Activated T-helper 9 cell treated with anti-CD3 and anti-CD28 coated beads, Interleukin-2, amount 50 U/mL, for 16 hours (primary cell): ENCODE measurements at places on chromosomes 2 and 18.

DNA sequence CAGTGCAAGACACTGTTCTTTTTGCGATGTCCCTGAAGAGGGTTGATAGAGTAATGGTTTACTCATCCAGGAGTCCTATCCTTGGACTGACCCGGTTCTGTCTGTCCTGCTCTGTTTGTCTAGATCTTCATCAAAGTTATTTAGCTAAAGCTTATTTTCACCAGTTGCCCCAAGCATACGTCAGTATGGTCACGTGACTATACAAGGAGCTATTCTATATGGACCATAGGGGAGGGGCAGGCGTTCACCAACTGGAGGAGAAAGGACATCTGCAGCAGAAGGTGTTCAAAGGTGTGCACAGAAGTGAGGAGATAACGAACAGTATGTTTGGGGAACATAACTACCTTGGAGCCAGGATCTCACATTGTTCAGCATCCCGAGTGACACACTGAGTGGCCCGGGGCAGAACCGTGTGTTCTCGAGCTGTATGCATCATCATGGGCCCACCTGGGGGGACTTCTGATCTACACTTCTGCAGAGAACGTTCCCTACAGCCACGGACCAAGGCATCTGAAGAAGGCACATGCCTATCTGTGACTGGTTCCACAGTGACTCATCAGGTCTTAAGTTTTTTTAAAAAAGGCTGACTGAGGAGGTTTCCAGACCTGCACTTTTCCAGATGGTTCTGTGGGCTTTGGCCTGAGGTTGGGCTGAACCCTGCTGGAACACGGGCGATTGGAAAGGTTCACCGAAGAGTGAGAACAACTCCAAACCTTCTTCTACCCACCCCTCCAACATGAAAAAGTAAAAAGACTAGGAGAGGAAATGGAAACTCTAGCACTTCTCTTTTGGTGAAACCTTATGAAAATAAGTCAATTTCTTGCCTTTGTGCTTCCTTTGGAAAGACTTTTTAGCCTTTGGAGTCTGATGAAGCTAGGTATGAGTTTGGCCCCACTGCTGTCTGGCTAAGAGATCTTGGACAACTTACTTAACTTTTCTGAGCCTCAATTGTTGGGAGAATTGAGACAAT, 68.6 kb upstream of the YWHAQ start:
- DNase-seq = no peak

GRCh38 chr18:70499218-70499691, 210.4 kb downstream of the SOCS6 start:
- no peak for DNase-seq

DNA sequence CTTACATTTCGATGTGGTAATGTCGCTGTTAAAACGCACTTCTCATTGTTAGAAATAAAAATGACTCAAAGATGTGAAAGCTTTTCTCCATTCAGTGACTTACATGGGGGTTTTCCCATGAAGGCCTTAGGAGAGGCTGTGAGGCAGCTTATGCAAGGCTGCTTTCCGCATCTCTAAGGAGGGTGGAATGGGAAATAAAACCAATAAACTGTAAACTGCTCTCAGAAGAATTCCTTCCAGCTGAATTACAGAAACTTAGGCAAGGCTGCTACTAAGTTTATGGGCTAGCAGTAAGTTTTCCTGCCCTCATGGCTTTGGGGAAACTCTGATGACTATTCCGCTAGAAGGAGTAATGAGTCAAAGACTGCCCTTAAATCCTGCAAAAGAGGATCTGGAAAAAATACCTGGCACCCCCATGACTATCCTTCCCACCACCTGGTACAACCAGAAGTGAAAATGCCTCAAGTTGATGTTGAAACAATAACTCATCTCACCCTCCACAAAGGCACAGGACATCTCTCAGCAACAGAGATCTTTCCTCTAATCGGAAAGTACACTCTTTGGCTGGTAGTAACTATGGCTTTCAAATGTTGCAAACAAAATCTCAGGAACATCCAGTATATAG, 97.7 kb upstream of the SMAD7 start:
- DNase-seq = no peak

DNA sequence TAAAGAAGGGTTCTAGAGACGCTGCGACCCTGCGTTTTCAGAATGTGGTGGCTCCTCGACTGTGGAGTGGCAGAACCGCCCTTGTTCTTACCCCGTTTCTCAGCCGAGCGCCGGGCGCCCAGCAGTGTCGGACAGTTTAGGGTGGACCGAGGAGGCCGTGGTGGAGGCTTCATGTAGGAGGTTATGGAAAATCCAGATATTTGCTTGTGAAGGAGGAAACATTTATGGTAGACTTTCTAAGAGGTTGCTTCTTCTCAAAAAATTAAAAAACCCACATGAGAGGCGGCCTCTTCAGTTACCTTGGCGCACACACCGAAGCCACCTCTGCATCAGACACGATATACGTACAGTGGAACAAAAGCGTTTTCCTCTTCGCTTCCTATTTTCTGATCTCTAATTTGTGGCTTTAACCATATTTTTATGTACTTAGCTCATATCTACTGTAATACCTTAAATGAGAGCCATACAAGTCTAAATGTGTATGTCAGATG, 120.8 kb downstream of the NFATC1 start:
- no peak for DNase-seq

GRCh38 chr2:64359892-64360657, 93.9 kb upstream of the LGALSL start:
- peak; percentile 32 for DNase-seq

DNA sequence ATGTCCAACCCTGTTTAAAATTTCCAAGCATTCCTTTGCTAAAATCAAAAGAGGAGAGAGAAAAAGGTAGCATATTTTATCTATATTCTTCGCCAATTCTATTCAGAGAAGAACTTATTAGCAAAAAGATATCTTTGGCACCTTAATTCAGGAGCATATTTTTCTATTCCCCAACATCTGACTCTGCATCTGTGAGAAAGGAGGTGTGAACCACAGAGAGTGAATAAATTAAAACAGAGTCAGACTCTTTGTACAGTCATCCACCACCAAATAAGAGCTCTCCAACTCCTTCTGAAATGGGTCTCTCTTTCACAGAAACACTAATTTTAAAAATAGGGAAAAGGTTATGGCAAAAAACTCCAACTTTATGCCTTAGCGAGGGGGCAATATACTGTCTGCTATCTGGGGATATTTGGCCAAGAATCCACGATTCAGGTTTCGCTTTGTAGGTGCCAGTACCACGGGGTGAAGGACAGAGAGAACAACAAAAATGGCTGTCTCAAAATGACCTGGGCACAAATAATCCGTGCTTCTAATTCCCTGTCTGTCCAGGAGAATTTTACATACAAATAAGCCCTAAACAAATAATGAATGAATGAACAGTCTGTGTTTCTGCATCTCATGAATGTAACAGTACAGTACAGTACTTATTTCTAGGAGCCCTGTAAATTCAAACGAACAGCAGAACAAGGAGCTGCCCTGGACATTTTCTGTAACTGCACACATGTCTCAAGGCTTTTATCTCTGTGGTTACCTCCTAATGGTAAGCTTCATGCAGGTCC, 43.4 kb downstream of the EPB41L3 start:
- DNase-seq = no peak

DNA sequence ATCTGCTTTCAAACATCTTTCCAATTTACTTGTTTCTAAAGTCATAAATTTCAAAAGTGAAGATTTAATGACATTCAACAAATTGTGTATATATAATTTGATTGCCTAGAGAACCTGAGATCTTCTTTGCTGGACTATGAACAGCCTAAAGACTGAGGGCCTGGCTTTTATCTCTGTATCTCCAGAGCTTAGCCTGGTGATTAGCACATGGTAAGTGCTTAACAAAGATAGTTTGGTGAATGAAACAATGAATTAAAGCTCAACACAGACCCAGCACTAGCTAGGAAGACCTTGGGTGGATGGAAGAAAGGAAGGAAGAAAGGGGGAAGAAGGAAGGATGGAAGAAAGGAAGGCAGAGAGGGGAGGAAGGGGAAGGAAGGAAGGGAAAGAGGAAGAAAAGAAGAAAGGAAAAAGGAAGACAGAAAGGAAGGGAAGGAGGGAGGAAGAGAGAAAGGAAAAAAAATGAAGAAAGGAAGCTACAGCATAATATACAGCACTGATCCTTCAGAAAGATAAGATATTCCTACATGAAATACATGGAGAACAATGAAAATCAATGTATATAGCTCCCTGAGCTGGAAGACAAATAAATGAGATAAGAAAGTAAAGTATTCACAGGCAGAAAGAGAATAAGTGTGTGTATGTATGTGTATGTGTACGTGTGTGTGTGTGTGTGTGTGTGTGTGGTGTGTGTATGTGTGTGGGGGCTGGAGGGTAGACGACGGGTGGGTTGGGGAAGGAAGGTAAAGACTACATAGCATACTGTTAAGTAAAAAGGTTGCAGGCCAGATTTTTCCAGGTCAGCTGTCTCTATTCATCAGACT, 318.2 kb downstream of the TNS1 start:
- DNase-seq = no peak
